ENCODE measurements at places on chromosomes 7 and 10. TPM values are rescaled to one million over a fixed set of nuclear protein-coding genes. Genes with fewer than 3 reads are reported as not detected.

DNA sequence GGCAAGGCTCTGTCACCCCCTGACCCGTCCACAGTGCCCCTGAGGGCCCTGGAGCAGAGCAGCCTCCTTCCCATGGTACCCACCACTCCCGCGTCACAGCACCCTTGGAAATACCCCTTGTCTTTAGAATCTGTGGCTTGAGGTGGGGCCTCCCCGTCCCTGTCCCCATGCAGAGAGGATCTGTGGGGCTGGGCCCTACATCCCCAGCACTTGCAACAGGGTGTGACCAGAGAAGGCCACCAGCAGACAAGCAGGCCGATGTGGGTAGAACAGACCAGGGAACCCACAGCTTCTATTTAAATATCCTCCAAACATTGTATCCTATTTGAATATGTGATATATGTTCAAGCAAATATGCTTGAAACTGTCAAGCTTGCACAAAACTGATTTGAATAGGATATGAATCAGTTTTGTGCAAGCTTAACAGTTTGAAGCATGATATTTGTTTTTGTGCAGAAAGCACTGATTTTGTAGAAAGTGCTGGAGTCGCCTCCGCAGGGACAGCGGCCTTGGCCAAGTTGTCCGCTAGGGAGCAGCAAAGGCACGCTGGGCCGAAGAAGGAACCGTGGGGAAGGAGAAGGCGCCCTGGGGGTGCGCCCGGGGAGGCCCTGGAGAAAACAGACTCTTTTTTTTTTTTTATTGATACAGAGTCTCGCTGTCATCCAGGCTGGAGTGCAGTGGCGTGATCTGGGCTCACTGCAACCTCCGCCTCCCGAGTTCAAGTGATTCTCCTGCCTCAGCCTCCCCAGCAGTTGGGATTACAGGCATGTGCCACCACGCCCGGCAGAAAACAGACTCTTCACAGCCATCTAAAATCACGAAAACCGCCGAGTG, 2.2 kb downstream of the CFAP46 start:
- DNase-seq, result no peak

Gene SLC16A9
- polyA plus RNA-seq, result 2.2 TPM

Gene TMEM140
- polyA plus RNA-seq, result 14.6 TPM

Gene NUTM2E
- polyA plus RNA-seq, result 0.67 TPM

Gene CYCS
- polyA plus RNA-seq, result 115 TPM

Gene FOXK1
- 25.6 TPM for polyA plus RNA-seq

Gene ATOH7
- 0.22 TPM for polyA plus RNA-seq

DNA sequence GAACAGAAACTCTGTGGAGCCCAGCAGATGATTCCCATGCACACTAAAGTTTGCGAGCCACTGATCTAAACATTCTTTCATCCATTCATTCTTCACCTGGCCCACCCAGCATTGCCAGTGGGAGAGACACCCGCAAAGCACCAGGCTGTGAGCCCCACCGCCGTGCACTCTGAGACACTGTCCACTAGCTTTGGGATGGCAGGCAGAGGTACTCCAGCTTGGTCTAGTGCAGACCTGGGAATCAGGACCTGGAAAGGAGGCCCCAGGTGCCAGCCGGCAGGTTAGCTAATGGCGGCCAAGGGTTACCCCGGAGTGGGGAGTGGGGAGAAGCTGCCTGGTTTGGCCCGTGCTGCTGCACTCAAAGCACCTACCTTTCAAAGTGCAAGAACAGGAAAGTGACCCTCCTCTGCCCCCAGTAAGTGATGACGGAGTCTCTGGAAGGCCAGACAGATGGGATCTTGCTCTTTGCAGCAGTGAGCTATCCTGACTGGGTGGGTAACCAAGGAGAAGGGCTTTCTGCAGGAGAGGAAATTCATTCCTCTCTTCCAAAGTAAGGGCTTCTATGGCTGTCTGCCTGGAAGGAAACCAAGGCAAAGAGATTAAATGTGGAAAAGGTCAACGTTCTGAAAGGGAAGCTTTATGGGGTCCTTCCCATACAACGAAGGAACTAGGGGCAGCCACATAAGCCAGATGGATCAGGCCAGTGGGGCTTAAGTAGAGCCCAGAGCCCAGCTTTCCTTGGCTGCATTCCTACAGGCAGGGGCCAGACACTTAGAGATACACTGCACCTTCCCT, 74.2 kb upstream of the LRRC4 start:
- DNase-seq, result no peak

Gene SPOCK2
- polyA plus RNA-seq, result 3.6 TPM

DNA sequence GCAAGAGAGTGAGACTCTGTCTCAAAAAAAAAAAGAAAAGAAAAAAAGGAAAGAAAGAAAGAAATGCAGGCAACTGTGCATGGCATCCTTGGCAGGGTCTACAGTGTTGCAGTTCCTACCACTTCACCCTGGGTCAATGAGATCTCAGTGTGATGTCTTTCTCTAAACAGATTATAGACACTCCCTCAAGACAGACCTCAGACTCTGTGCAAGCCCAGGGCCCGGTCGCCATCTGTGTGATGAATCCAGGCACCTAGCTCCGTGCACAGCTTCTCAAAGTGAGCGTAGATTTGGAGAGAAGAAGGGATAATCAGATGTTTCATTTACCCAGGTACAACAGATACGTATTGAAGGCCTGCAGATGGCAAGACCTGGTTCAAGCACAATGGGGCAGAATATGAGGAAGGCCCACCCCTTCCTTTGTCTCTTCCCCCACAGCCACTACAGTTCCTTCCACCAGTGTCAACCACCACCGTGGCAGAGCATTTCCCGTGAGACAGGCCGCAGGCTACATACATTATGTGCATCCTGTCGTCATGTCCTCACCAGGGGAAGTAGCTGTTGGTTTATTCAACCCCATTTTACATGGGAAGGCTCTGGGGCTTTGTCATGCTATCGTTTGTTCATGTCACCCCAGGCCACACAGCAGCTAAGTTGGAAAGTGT, 471.7 kb upstream of the GALNT17 start:
- DNase-seq, result no peak

DNA sequence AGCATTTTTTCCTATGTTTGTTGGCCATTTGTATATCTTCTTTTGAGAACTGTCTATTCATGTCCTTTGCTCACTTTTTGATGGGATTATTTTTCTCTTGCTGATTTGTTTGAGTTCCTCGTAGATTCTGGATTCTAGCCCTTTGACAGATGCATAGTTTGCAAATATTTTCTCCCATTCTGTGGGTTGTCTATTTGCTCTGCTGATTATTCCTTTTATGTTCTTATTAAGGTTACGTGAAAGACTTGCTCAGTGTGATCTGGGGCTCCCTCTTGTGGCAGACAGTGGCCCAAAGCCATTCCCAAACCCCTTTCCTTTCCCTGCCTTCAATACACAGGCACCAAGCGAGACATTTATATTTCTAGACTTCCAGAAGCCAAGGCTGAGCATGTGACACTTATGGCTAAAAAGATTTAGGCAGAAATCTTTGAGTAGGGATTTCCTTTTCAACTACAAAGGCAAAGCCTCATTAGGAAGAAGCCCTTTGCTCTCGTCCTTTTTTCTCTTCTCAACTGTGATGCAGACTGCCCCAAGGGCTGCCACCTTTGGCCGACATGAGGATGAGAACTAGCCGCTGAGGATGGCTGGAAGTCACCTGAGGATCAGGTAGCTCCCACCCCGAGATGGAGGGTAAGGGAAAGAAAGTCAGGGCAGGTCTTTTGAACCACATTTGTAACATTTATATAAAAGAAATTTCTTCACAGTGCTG, 23.6 kb downstream of the ST8SIA6 start:
- peak; percentile 72 for DNase-seq

Gene TMEM229A
- polyA plus RNA-seq, result 0.09 TPM

GRCh38 chr10:7300384-7300971, 110.4 kb downstream of the SFMBT2 start:
- DNase-seq, result no peak

Gene VAX1
- polyA plus RNA-seq, result not detected

Gene EPDR1
- polyA plus RNA-seq, result 102 TPM

GRCh38 chr10:123583639-123584418, 82.3 kb upstream of the GPR26 start:
- peak; percentile 86 for DNase-seq

DNA sequence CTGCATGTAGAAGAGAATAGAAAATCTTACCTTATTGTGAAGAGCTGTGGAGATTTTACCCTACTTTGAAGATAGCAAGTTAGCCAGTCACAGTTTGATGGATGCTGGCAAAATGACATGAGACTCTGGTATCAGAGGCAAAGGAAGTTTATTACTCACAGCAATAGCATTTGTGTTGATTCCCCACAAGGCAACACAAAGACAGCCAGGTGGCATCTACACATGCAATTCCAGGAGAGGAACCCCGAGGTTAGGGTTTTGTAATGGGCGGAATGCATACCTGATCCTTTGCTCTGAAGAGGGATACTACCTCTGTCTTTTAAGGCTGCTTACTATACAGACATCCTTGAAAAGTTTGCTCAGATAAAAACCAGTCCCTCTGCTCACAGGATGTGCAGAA, 59.5 kb downstream of the AHR start:
- no peak for DNase-seq

Gene CCDC172
- polyA plus RNA-seq, result not detected

- DNase-seq, result no peak
Observed at GRCh38 chr10:117896517-117896916, 150.2 kb downstream of the RAB11FIP2 start.

- no peak for DNase-seq
Observed at GRCh38 chr10:97291357-97292096, 910 bp downstream of the ARHGAP19 start.

DNA sequence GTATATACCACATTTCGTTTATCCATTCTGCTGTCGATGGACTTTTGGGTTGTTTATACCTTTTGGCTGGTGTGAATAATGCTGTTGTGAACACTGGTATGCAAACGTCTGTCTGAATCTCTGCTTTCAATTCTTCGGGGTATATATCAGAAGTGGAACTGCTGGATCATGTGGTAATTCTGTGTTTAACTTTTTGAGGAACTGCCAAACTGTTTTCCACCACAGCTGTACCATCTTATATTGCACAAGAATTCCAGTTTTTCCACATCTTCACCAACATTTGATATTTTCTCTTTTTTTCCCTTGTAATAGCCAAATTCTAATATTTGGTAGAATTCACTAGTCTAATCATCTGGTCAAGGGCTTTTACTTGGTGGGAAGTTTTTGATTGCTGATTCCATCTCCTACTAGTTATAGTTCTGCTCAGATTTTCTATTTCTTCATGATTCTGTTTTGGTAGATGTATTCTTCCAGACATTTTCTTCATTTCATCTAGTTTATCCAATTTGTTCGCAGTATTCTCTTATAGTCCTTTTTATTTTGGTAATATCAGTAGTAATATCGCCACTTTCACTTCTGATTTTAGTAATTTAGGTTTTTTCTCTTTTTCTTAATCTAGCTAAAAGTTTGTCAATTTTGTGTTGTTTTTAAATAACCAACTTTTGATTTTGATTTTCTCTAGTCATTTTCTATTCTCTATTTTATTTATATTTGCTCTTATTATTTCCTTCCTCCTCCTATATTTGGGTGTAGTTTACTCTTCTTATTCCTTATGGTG, 271.2 kb downstream of the ZEB1 start:
- no peak for DNase-seq

DNA sequence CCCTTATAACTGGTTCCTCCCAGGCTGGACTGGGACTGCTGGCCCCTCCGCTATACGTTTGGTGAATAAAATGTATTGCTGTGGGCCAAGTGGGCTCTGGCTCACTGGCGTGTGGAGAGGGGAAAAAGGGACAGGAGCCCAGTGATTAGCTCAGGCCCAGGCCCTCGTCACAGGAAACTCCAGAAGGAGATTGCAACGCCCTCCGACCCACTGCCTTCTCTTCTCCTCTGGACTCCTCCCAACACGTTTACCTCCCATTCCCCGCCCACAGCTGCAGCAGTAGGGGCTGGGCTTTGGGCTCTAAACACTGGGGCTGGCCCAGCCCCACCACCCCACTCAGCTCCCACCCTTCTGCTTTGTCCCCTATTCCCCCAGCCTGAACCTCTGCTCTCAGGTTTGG, 173.9 kb downstream of the NEURL1 start:
- DNase-seq, result peak; percentile 93

Gene METTL2B
- polyA plus RNA-seq, result 22.6 TPM

Gene DBF4
- 7.9 TPM for polyA plus RNA-seq

DNA sequence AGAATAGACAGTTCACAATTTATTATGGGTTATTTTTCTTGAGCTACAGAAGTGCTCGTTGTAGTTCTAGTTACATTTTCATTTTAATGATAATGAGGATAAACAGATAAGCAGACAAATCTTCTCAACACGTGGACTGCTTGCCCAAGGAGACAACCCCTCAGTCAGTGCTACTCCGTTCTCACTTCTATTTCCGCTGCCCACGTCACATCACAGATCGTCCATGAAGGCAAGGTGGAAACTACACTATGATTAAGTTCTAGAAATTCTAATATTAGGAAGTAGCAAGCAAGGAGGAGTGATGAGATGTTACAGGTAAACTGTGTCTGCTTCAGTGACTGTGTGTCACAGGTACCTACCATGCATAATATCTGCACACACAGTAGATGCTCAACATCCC, 210.5 kb downstream of the CHCHD3 start:
- no peak for DNase-seq

- DNase-seq, result no peak
Observed at GRCh38 chr7:2818121-2818520, 26.0 kb downstream of the GNA12 start.

Gene MRLN
- polyA plus RNA-seq, result 172 TPM

Gene GCK
- 7.1 TPM for polyA plus RNA-seq

Gene TMEM196
- not detected for polyA plus RNA-seq

DNA sequence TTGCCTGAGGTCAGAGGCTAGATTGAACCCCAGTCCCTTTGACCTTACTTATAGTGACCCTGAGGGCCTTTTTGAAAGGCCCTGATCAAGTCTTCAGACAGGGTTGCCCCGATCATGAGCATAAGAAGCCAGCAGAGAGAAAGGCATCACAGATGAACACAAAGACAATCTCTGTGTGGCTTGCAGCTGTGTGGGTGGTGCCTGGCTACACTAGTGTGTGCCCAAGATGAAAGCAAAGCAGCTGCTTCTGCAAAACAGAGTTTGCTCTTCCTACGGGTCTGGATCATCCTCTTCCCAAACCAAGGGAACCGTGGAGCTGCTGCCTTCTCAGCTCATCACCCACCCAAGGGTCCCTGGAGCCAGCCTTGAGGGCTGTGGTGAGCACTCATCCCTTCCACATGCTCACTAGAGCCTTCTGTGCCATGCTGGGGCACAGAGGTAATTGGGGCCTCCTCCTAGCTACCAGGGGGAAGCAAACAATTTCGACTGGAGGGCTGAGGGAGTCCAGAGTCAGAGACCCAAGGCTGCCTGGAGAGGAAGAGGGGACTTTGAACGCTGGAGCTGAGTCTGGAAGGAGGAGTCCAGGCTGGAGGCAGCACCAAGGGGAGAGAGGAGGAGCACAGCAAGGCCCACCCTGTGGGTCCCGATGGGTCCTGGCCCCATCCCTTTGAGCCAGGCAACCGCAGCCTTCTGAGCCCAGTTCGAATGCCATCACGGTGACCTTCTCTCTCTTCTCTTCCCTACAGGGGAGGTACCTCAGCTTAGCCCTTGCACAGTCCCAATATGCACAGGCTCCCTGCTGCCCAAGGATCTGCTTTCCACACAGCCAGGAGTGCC, 42.3 kb downstream of the ANTXRL start:
- no peak for DNase-seq

DNA sequence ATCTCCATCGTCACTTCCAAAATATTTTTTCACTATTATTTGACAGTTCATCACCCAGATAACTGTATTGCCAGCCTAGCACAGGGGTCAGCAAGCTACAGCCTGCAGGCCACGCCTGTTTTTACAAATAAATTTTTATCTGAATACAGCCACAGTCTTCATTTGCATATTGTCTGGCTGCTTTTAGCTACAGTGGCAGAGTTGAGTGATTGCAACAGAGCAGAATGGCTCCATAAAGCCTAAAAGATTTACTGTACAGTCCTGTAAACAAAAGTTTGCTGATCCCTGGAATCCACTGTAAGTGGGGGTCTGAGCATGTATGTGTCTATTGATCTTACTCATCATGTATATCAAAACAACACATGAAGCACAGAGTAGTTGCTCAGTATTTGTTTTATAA, 45.9 kb upstream of the GNAI1 start:
- no peak for DNase-seq

Gene C10orf62
- polyA plus RNA-seq, result not detected

All from hindlimb muscle (tissue), 1 donor.